SHP77 (cell line): ENCODE measurements at places on chromosomes 6 and 20.

DNA sequence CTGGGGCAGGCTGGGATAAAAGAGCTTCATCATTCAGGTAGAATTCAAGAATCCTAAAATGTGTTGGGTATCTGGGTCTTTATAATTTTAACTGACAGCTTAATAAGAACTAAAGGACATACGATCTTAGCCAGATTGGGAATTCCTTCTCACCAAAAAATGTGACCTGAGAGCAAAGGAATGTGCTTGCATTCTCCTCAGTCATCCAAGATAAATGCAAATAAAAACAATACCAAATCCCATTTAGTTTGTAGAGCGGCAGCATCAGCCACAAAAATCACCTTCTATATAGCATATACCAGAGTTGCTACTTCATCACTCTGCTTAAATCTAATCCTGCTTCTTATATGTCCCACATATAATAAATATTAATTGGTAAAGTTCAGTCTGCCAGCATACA lies 16.9 kb downstream of the USP49 start:
- DNase-seq, result no peak

- DNase-seq, result peak; percentile 95
Observed at GRCh38 chr20:7155282-7155681, 387.8 kb downstream of the BMP2 start.

GRCh38 chr20:39289831-39290230 lies 327.7 kb downstream of the DHX35 start:
- no peak for DNase-seq

DNA sequence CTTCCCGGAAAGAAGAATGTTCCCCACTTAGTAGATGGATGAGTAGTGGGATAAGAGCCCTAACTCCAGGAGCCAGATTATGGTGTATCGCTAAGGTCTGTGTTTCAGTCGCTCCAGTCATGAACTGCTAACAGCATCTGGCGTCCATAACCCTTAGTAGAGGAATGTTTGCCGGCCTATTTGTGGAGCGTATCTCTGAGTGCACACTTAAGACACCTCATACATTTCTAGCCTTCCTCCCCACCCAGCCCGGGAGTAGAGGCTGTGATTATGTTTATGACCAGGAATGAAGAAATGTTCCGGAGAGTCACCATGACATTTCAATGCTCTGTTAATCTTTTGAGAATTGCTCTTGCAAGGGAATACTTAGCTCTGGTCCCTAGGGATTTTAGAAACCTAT lies 251.1 kb upstream of the SOX4 start:
- DNase-seq, result no peak

- no peak for DNase-seq
Observed at GRCh38 chr20:33584976-33585375, 77.2 kb upstream of the C20orf144 start.

DNA sequence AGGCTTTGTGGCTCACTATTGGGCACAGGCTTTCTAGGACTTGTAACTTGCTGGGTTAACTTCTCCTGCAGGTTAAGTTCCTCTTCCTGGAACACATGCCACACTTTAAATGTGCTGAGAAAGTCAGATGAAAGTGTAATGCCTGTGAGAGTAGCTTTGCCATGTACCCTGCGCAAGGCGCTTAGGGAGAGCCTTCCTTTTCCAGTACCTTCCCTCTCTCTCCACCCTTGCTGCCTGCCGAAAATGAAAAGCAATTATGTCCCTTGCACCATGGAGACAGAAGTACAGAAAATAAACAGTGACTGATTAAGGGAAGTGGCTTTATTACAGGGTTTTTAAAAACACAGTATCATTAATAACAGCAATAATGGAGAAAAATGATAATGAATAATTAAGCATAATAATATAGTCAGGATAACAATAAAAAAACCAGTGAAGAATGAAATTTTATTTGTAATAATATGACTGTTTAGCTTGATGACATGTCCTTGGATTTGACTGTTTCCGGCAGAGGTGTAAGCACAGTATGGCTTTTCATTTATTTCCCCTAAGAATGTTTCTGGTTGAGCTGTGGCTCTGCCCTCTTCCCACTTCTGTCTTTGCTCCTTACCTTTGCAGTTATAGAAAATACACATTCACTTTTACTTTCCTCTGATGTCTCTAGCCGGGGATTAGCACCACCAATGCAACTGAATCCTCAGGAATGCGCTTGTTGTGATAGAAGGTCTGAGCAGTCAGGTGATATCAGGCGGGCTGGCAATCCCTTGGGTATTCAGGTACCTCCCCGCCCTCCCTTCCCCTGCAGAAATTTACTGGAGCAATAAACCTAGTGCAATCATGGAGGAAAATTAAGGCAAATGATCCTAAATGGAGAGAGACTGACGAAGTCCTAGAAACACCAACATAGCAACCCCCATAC lies 472.3 kb upstream of the CITED2 start:
- no peak for DNase-seq
